CD4-positive, alpha-beta T cell treated with Interferon alpha-2 for 1 hour (primary cell): ENCODE measurements at places on chromosomes 6 and 20.

DNA sequence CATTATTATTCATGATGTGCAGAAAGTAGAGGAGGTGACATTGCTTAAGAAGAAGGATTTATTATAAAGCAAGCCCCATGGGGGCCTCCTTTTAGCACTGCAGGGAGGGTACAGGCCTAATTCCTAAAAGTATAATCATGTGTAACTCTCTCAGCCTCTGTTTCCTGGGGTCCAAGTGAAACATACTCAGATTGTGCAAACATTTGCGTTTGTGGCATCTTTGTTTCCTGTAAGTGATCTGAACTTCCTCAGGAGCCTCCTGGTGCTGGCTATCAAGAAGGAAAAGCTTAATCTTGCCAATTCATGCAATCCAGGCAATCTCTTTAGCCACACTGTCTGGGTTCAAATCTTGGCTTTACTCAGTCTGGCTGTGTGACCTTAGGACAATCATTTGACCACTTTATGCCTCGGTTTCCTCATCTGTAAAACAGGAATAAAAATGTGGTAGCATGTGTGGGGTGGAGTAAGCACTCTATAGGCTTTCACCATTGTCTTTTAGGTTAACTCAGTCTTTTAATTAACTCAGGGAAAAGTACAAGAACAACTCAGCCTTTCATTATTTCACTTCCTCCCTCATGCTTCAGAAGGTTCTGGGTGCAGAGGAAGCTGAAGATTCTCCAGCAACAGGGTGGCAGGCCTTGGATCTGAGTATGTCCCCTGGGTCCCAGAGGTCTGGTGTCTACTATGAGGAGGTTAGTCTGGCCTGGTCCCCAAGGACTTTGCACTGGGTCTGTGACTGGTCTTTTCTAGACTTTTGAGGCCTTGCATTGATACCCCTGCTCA lies 831 bp upstream of the SIRPB2 start:
- no peak for DNase-seq

GRCh38 chr20:11302436-11302835 lies 615.3 kb upstream of the BTBD3 start:
- DNase-seq, result no peak

DNA sequence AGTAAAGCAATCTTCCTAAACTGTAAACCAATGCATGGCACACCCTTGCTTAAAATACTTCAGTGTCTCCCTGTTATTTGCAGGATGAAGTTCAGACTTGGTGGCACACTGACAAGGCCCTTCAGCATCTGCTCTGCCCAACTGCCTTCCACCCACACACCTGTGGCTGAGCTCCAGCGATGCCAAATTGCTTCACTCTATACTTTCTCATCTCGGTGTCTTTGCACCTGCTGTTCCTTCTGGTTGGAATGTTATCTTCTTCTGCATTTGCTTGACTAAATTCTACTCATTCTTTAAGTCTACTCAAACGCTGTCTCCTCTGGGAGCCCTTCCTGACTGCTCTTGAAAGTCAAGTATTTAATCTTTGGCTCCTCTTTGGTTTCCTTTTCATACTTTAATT lies 100.1 kb upstream of the SUPT3H start:
- no peak for DNase-seq

- no peak for DNase-seq
Measured at GRCh38 chr6:29763491-29764289, 40.5 kb downstream of the HLA-F start.

DNA sequence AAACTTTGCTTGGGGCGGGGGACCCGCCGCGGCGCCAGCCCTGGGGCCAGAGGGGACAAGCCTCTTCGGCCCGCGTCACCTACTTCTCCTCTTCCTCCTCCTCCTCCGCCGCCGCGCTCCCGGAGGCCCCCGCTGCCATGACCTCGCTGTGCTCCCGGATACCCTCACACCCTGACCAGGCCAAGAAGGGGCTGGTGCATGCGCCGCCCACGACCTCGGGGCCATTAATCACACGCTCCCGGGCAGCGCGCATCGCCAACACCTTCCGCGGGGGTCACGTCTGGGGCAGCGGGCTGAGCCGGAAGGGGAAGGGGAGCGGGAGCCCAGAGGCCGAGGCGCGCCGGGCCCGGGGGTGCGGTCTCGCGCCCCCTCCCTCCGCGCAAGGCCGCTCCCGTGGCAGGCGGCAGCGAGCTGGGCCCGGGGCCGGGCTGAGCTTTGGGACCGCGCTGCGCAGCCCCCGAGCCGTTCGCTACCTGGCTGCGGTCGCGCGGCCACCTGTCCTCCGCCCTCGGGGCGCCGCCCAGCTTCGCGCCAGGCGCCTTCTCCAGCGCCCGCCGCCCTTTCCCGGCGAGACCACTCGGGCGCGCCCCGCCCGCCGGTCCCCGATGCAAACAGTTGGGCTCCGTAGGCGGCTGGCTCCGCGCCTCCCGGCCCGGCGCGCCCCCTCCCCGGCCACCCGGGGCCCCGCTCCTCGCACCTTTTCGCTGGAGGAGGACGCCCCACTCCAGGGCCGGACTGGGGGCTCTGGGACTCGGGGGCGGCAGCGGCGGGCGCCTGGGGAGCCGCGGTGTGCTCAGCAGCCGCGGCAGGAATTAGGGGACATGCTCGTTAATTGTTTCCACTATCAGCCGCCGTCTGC lies 575 bp upstream of the CNR1 start:
- no peak for DNase-seq

- no peak for DNase-seq
Measured at GRCh38 chr6:1590580-1590979, 19.1 kb upstream of the FOXC1 start.

DNA sequence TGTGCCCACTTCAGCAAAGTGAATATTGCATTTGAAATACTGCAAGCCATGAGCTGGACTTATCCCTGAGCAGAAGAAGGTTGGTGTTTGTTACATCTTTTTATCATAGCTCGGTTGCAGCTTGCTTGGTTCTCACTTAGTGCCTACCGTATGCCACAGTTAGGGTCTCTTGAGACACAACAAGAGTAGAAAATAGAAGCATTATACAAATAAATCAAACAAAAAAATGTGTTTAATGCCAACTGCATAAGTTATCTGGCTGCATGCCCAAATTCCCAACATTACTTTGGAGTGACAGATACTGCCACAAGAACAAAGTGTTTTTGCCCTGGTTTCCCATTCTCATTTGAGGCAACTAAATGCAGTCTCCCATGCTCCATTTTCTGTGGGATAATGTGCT lies 53.9 kb upstream of the LAMP5 start:
- no peak for DNase-seq

- DNase-seq, result no peak
Measured at GRCh38 chr6:3088968-3089367, 20.7 kb downstream of the RIPK1 start.

- no peak for DNase-seq
Measured at GRCh38 chr20:49850463-49851230, 38.0 kb downstream of the SLC9A8 start.

DNA sequence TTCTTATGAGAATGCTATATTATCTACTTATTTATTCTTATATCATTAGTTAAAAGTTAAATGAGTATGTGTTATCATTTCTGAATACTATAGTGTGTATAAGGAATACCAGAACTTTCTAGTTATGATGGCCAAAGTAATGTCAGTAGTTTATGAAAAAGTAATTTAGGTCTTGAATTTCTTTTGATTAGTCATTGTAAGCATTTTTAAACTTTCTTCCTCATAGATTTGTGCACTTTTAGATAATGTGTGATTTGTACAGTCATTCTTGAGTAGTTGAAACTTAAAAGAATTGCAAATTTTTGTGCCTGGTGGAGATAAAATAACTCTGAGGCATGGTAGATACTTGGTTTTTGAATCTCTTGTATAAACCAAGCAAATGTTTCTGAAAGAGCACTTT lies 311.3 kb downstream of the CDKAL1 start:
- no peak for DNase-seq

- DNase-seq, result no peak
Measured at GRCh38 chr20:19964289-19965265, 52.6 kb upstream of the NAA20 start.

- no peak for DNase-seq
Measured at GRCh38 chr20:9212735-9213134, 143.8 kb downstream of the PLCB4 start.

DNA sequence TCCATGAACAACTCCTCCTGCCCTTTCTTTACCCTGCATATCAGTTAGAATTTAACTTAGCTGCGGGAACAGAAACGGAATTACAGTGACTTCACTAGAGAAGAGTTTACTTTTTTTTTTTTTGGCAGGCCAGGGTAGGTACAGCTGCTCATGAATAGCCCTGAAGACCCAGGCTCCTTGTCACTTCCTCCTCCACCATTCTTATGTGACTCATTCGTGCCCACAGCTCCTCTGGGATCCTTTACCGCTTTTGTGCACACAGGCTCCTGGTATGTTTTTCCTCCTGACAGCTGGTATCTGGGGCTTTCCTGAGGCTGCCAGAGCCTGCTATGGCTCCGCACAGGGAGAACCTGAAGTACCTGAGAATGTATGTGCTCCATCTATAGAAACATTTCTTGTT lies 3.9 kb upstream of the KCNS1 start:
- DNase-seq, result no peak

- no peak for DNase-seq
Measured at GRCh38 chr6:13655700-13656099, 40.6 kb downstream of the NOL7 start.

DNA sequence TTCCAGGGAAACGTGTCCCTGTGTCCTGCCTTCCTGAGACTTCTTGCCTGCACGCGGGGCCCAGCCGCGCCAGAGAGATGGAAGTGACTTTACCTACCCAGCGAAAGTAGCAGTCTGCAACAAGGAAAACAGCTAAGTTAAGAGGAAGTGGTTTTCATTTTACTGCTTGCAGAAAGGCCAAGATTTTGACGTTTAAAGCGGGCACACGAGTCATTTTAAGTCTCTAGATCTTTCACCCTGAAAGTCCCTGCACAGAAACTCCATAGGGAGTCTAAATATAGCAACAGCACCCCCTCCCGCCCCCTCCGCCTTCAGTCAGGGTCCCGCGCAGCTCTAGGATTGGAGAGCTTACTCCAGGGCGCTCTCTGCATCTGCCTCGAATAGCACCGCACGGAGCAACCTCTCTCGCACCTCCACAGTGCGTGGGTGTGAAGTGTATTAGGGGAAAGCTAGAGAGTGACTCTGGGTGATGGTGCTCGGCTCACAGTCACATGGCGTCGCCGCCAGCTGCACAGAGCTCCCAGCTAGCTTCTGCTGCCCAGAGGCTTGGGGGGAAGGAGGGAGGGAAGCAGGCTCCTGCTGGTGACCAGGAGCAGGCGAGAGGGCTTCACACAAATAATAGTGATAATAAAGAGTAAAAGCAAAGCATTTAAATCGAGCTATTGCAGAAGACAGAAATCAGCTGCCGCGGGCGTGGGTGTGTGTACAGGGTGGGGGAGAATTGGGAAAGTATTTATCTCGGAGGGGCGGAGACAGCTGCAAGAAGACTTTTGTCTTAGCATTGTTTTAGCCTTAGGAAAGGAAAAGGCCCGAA lies 1.8 kb upstream of the KCNQ5 start:
- DNase-seq, result peak; percentile 70

GRCh38 chr20:4067600-4068261 lies 52.4 kb upstream of the RNF24 start:
- no peak for DNase-seq

DNA sequence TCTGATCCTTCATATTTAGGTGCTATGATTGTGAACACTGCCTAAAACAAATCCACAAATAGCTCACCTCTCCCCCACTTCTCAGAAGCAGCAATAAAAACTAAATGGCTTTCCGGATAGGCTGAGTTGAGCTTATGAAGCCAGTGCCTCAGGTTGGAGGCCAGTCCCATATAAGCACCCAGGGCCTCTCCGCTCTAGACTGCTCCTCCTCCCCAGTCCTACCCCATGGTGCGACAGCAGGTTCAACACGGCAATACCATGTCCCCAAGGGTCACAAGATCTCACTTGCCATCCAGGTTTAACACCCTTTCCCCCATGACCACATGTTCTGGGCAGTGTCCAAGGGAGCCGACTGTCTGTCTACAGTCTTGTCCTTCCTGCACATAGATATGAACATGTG lies 20.8 kb downstream of the BNIP5 start:
- no peak for DNase-seq

DNA sequence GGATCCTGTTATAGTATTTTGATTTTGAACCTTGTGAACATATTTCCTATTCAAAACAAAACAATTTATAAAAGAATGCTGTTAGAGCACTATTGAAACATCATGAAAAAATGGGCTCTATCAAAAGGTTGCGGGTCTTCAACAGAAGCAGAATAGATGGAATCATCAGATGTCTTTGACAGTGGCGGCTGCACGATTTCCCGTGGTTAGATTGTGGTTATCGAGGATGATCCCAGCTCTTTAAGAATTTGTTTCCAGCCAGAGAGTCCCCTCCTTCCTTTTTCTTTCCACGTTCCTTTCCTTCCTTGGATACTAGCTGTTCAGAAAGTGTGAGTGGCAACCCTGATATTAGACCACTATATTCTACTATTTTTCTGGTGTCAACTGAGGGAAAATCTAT lies 163.4 kb downstream of the FARS2 start:
- no peak for DNase-seq
